Stimulated activated CD8-positive, alpha-beta memory T cell treated with anti-CD3 and anti-CD28 coated beads, Interleukin-4, amount 100 ng/mL, for 4 hours (primary cell): ENCODE measurements at places on chromosomes 2 and 18.
A peak's percentile ranks its signal among the peaks of the same experiment; 100 is the strongest.

DNA sequence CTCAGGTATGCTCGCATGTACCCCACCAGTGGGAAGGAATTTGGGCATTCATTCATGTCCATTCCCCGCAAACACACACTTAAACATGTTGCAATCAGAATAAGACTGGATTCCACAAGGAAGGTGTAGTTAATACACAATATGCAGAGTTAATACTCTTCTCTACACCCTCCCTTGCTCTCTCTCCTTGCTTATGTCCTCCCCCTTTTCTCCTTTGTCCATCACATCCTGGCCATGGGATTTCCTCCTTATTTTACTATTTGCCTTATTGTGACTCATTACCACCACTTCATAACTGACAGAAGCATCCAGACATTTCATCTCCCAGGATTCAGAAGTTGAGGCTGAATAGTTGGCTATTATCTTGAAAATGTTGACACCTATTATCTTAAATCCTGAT is 473.8 kb upstream of the SPHKAP start:
- DNase-seq = no peak

DNA sequence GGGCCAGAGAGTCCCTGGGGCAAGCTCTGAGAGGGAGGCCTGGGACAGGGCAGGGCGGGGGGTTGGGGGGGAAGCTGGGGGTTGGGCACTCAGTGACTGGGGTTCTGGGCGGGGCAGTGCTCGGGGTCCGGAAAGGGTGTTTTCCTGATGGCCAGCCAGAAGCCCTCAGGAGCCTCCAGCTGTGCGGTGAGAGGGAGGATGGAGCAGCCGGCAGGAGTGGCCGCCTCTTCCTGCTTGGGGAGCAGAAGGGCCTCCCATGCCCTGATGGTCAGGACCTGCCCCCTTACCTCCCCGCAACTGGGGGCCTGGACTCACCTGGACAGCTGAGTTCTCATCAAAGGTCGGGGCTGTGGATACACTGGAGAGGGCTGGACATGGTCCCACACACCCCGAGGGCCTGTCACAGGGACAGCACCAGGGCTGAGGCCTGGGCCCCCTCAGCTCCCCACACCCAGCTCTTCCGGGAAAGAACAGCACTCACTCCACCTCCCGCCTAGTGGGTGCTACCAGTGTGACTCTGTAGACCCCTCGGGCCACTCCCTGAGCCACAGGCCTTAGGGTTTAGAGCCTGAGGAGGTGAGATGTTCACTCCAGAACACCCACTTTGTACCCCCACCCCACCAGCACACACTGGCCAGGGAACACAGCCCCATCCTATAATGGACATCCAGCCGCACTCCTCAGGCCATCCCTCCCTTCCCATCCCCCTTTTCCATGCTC is 6.7 kb downstream of the SFTPB start:
- DNase-seq = no peak

GRCh38 chr18:10521566-10521965 is 4.3 kb upstream of the NAPG start:
- DNase-seq = no peak

GRCh38 chr18:24989760-24990593 is 362.0 kb downstream of the ZNF521 start:
- DNase-seq = no peak

DNA sequence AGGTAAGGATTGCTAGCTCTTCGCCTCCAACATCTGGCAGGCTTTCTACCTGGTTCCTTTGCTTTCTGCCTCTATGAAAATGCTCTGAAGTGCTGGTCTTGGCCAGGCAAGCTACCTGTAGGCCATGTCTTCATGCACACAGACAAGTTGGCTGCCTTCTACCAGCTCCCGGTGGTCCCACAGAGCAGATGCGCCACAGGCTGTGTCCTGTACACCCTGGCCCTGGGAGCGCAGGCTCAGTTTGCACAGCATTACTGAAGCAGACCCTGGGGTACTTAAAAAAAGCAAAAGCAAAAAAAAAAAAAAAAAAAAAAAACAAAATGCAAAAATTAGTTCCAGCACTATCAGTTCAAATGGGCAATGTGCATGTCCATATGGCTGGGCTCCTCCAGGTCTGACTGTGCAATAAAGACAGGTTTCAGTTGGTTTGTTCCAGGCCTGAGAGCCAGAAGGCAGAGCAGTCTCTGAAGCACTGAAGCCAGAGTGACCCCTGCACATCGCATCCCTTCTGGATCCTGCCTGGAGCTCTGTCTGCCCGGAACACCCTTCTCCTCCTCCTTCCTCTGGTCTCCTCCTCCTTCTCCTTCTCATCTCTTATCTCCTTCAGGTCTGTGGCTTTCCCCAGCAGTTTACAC is 288.0 kb upstream of the REV1 start:
- no peak for DNase-seq

DNA sequence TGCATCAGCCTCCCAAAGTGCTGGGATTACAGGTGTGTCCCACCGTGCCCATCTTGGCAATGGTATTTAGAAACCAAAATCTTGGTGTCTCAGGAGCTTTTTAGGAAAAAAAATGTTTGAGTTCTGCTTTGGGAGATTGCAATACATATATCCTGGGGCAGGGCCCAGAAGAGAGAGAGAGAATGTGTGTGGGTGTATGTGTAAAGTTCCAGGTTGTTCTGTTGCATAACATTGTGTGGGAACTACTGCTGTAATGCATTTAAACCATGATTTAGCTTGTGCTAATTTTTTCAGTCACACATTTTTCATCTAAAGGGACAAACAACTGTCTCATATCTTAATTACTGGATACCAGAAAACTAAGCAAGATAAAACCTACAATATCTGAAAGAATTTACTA is 70.8 kb upstream of the NABP1 start:
- no peak for DNase-seq

GRCh38 chr2:62443886-62444285 is 62.1 kb downstream of the TMEM17 start:
- DNase-seq = no peak

- no peak for DNase-seq
Observed at GRCh38 chr2:68689553-68690537, 44.8 kb upstream of the ARHGAP25 start.

DNA sequence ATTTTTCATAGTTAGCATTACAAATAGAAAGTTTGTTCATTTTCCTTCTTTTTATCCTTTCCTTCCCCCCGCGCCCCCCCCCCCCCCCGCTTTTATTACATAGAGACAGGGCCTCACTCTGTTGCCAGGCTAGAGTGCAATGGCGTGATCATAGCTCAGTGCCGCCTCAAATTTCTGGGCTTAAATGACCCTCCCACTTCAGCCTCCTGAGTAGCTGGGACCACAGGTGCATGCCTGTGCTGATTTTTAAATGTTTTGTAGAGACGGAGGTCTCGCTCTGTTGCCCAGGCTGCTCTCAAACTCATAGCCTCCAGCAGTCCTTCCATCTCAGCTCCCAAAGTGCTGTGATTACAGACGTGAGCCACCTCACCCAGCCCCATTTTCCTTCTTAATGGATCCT is 91.2 kb upstream of the ALPP start:
- DNase-seq = no peak

- no peak for DNase-seq
Observed at GRCh38 chr2:50773211-50773932, 258.6 kb downstream of the NRXN1 start.

- no peak for DNase-seq
Observed at GRCh38 chr2:143177096-143177786, 48.0 kb downstream of the ARHGAP15 start.

DNA sequence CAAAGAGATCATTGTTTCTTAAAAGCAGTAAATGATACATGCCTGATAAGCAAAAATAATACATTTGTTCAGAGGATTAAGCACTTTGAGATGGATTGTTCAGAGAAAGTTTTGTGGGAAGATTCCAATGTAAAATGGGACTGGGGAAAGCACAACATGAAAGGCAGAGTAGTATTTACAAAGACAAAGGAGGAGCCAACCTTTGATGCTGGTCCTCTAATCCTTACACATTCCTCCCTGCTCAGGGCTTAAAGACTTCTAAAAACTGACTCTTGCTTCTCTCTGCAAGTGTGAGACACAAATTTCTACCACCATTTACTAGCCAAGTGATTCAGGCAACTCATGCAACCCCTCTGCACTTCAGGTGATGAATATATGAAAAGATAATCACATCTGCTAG is 47.2 kb upstream of the REG3G start:
- no peak for DNase-seq

- no peak for DNase-seq
Observed at GRCh38 chr2:150609831-150610582, 122.5 kb upstream of the RND3 start.

DNA sequence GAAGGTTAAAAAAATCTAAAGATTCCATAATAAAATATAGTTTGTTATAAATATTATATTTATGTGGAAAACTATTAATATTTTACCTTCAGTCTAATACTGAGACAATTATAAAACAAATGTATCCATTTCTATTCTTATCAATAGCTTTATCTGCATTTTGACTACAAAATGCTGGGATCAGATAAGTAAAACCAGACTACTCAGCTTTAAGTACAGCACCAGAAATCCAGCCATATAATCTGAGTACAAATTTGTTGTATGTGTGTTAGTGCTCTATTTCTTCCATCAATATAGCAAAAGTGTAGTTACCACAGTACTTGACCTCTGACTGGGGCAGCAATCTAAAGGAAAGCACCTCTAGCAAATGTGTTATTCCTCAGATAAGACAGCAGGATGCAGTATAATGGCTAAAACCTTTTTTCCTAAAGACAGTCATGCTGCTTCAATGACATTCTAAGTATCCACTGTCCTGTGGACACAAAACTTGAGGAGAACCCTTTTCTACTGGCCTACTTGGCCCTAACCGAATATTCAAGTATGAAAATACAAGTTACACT is 68.1 kb downstream of the OLA1 start:
- no peak for DNase-seq

DNA sequence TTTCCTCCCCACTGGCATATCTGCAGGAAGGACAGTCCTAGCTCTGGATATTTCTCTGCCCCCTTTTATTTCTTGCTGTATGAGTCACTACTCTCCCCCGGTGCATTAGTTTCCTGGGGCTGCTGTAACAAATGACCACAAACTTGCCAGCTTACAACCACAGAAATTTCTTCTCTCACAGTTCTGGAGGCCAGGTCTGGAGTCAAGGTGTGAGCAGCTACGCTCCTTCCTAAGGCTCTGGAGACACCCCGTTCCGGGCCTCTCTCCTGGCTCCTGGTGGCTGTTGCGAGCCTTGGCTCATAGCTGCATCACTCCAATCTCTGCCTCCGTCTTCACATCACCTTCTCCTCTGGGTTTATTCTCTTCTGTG is 34.1 kb downstream of the PTPRM start:
- DNase-seq = no peak

- DNase-seq = no peak
Observed at GRCh38 chr2:112789186-112789585, 4.9 kb upstream of the IL1A start.

DNA sequence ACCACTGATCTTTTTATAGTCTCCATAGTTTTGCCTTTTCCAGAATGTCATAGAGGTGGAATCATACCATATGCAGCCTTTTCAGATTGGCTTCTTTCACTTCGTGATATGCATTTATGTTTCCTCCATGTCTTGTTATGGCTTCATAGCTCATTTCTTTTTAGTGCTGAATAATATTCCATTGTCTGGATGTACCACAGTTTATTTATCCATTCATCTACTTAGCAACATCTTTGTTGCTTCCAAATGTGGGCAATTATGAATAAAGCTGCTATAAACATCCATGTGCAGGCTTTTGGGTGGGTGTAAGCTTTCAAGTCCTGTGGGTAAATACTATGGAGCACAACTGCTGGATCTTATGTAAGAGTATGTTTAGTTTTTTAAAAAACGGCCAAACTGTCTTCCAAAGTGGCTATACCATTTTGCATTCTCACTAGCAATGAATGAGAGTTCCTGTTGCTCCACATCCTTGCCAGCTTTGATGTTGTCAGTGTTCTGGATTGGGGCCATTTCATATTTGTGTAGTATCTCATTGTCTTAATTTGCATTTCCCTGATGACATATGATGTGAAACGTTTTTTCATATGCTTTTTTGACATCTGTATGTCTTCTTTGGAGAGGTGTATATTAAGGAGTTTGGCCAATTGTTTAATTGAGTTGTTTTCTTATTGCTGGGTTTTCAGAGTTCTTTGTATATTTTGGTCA is 20.6 kb downstream of the STPG4 start:
- DNase-seq = no peak

DNA sequence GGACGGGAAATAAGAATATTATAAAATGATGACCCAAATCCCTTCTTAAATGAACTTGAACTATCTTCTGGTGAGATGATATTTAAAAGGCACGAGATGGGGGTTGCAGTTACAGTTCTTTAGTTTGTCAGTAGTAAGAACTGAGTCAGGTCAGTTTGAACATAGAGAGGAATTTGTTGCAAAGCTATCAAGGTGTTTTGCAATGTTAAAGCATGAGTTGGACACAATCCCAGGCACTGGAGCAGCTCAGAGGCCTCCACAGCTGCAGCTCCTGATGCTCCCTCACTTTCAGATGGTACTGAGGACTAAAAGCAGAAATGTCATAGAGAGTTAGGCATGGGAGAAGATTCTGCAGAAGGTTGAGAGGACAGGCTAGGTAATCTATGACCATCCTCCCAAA is 236.0 kb downstream of the BCL2 start:
- DNase-seq = no peak

GRCh38 chr2:137316075-137316474 is 550.7 kb downstream of the THSD7B start:
- no peak for DNase-seq

DNA sequence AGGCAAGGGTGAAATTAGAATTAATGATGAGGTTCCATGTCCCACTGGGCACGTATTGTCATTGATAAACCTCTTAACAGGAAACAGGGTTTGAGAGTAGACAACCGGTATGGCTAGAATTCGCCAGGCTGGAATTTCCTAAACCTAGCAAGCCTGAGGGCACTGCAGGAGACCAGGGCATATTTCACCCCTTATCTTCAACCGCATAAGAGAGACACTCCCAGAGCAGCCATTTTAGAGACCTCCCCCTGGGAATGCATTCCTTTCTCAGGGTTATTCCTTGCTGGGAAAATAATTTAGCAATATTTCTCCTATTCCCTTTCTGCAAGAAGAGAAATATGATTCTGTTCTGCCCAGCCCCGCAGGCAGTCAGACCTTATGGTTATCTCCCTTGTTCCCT is 334.6 kb upstream of the LYPD1 start:
- no peak for DNase-seq

DNA sequence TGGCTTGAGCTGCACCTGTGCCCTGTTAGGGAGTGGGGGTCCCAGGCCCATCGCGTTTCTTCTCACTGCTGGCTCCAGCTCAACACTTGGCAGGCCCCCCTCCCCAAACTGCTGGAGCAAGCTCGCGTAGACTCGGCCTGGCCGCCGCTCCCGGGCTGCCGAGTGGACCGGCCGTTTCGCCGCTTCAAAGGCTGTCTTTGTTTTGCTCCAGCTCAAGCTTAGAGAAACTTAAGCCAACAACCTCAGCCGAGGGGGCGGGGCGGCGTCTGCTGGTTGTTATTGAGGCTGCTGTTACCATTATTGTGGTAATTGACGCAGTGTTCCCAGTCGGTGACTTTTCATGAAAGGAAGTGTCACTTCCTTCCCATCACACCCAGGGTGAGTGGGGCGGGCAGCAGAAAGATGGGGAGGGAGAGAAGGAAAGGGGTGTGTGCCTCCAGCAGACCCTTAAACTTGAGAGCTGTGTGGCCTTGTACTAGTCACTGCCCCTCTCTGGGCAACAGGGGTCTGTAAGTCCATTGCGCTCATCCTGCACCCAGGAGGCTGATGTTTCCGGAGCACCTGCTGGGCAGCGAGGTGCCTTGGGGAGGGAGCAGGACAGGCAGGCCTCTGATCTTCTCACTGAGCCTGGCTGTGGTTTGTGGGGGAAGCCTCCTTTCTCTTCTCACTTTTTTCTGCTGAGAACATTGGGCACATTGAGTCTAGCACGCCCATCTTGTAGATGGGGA is 2.1 kb downstream of the ARID5A start:
- DNase-seq = peak; percentile 80
